SW 1271 (cell line): ENCODE measurements at places on chromosomes 12 and 14.

- DNase-seq: no peak
Measured at GRCh38 chr14:104917993-104918392, 6.7 kb upstream of the PLD4 start.

- DNase-seq: no peak
Measured at GRCh38 chr14:24576771-24577170, 721 bp upstream of the CTSG start.

GRCh38 chr12:48824905-48825304 is 6.6 kb downstream of the CACNB3 start:
- DNase-seq: no peak

DNA sequence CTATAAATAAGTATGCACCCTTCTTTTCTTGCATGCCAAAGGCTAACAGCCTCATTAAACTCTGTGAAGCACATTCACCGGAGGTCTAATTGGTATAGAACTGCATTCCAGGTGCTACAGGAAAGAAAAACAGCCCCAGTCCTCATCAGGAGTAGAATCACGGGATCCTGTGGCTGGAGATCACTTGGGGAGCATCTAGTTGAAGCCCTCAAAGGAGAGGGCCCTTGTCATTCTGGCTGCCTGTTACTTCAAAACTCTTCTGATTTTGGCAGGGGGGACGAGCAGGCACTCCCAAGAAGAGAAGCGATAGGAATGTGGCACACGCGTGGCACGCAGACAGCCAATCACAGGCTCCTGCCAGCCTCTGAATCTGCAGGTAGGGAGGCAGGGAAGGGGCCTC is 154.4 kb downstream of the TTC7B start:
- DNase-seq: no peak

GRCh38 chr14:57714487-57714931 is 151.4 kb downstream of the SLC35F4 start:
- DNase-seq: no peak

DNA sequence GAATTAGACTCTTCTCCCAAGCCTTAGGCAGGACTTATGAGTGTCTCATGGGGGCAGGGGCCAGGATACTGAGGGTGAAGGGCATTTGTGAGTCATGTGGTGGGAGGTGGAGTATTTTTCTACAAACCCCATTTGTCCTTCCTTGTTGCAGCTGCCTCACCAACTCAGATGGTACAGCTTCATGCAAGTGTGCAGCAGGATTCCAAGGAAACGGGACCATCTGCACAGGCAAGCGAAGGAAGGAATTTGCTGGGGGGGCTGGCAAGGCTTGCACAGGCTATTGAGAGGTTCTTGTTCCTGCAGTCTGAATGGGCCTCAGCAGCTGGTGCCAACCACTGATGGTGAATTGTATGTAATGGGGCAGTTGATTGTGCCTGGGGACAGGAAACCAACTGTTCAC is 125.1 kb downstream of the STAB2 start:
- DNase-seq: no peak

- no peak for DNase-seq
Measured at GRCh38 chr14:105867961-105868599, 341.7 kb downstream of the TMEM121 start.

- DNase-seq: no peak
Measured at GRCh38 chr12:31853977-31854376, 105.2 kb upstream of the RESF1 start.

GRCh38 chr12:56775638-56776037 is 12.5 kb downstream of the HSD17B6 start:
- DNase-seq: no peak

DNA sequence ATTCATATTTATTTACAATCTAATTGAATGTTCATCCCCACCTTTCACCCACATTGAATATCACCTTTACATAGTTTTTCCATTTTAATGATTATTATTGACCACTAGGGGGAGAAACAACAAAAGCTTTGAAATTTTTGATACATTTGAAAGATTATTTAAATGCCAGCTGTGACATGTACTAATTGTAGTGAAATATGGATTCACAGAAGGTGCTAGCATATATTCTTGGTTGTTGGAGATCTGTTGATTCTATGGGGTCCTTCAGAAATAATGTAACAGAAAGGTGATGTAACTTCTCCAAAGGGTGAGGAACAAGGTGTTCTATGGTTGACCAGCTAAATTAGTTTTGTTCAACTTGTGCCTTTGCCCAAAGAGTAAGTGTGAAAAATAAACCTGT is 22.4 kb upstream of the GPR33 start:
- no peak for DNase-seq

DNA sequence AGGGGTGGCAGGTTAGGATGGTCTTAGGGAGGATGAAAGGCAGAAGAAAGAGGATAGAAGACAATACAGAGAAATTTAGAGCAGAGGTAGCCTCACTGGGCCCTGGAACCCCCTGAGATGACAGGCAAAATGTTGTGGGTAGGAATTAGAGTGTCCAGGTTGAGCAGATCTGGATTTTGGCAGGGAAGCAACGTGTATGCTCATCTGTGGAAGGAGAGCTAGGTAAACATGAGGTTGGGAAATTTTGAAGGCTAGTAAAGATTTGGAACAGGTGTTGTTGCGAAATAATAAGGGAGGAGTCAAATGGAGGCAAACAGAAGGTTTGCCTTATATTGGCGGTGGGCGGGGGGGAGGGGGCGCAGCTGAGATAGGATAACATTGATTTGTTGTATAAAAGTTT is 5.3 kb downstream of the HSD17B6 start:
- no peak for DNase-seq

DNA sequence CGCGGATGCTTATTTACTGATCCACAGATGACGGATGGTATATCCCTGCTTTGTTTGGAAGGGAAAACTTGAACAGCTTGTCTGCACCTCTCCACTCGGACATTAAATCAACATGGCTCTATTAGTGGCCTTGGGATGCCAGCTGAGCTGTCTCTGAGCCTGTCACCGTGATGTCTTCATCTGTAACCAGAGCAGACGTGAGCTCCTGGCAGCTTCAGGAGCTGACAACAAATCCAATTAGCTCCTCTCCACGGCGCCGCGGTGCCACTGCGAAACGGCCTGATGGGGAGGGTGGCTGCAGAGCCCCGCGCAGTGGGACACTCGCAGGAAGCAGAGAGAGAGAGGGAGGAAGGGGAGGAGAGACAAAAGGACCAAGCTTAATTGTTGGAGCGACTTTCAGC is 112.3 kb downstream of the PAPOLA start:
- DNase-seq: no peak

DNA sequence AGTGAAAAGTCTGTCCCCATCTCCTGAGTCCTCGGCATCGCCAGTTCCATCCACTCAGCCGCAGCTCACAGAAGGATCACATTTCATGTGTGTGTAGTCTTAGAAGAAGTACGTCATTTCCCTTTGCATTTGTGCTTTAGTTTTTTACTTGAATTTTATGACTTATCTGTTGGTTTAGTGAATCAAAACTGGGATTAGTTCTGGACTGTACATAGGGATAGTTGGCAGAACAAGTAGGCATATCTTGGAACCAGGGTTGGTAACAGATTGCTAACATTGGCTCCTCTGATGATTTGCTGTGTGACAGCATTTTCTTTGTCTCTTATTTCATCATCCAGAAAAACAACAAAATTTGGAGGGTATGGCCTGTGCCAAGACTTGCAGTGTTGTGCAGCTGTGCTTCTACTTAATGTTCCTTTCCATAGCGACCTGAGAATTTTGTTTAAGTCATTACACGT is 69.6 kb upstream of the AEBP2 start:
- no peak for DNase-seq

DNA sequence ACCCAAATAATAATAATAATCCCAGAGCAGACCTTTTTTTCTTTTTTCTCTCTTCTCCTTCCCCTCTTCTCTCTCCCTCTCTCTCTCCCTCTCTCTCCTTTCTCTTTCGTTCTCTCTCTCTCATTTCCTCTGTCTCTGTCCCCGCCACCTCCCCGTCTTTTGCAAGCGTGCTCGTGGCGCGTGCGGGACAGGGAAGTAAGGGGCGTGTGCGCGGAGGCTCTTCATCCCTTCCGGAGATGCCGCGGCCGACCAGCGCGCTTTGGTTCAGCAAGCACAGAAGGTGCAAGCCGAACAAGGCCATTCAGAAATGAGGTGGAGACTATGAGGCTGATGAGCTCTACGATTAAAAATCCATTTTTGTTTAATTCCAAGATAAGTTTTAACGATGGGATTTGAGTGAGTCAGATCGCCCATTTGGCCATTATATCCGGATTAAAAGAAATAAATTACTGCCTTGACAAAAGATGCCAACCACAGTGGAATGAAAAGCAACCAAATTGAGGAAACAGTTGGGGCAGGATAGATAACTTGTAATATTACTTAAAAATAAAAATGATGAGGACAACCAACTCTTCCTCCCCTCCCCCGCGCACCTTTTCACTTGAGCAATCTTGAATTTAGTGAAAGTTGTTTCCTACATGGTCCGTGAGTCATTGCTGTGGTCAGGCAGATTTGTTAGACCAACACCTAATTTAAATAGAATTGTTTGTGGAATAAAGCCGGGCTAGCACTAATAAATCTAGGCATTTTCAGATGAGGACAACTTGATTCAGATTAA is 1.2 kb upstream of the AMIGO2 start:
- DNase-seq: peak; percentile 74

GRCh38 chr14:101184104-101184455 is 280.6 kb upstream of the RTL1 start:
- DNase-seq: no peak

GRCh38 chr12:77686760-77687159 is 143.9 kb upstream of the NAV3 start:
- DNase-seq: no peak

GRCh38 chr14:45181329-45181728 is 45.6 kb downstream of the FANCM start:
- no peak for DNase-seq

DNA sequence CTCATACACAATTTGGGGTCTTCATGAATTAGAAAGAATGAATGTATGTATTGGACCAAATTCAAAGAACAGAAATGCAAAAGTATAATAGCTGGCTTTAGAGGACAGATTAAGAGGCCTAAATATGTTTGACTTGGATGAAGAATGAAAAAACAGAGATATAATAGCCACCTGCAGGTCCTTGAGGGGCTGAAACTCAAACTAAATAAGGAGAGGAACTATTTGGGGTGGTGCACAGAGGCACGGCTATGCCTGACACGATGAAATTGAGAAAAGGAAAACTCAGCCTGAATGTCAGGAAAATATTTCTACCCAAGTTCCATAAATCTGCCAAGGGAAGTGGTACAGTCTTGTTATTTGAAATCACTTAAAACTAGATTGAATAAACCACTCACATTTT is 222.9 kb upstream of the DDHD1 start:
- no peak for DNase-seq

GRCh38 chr12:26030371-26030770 is 71.9 kb downstream of the RASSF8 start:
- DNase-seq: no peak

DNA sequence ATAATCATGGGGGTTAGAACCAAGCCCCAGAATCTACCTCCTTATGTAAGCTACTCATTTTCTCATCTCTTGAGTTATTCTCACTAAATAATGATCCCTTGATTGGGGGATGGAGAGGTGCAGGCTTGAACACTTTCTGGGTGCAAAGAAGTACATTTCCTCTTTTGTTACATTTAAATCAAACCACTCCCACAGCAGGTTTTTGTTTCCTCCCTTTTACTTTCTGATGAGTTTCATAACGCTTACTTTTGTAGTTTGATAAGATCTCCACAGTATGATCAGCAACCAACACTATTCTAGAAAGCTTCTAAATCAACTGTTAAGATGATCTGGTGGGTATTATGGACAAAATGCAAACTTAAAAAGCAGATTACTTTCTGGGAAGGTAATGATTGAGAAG is 20.5 kb downstream of the VCPKMT start:
- DNase-seq: no peak

- no peak for DNase-seq
Measured at GRCh38 chr14:91912035-91912434, 35.5 kb downstream of the FBLN5 start.

DNA sequence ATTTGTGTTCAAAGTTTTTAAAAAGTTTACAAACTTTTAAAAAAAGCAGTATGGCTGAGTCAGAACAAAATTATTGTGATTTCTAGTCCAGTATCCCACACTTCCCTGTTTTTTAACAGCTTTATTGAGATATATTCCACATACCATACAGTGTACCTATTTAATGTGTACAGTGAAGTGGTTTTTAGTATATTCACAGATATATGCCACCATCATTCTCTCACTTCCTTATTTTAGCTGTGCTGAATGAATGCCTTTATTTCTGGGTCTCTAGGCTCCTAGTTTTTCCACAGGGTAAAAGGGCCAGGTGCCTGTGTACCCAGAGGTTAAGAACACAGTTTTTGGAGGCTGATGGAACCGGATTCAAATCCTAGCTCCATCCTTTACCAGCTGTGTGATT is 58.9 kb upstream of the SRSF5 start:
- DNase-seq: no peak

DNA sequence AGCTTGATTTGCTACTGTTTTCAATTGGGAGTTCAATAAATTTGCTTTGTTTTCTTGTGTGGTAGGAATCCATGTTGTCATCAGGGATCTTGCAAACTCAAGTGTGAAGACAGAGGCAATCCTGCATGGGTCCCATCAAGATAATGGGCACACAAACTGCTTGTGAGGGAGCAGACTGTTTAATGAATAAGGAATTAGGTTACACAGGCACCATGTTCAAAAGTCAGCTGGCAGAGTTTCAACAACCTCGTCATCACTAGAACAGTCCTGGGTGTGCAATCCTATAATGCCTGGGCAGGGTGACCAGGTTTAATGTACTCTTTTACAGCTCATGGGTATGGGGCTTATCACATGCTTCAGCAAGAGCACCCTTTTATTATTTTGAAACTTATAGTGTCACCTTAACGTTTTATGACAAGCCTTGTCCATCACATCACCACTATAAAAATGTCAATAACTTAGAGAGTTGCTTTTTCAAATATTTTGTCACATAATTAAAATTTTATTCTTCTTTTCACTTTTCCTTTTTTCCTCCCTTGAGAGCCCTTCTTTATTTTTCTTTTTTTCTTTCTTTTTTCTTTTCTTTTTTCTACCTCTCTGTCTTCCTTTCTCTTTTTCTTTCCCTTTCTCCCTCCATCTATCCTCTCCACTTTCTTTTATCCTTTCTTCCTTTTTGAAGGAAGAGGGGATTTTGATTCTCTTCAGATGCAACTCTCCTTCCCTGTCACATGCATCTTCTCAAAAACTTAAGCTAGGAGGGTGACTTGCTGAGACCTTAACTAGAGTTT is 252.2 kb upstream of the ATP2B1 start:
- no peak for DNase-seq

- DNase-seq: no peak
Measured at GRCh38 chr12:130655881-130656280, 60.2 kb downstream of the RIMBP2 start.

GRCh38 chr14:41457393-41457792 is 149.3 kb upstream of the LRFN5 start:
- DNase-seq: no peak

DNA sequence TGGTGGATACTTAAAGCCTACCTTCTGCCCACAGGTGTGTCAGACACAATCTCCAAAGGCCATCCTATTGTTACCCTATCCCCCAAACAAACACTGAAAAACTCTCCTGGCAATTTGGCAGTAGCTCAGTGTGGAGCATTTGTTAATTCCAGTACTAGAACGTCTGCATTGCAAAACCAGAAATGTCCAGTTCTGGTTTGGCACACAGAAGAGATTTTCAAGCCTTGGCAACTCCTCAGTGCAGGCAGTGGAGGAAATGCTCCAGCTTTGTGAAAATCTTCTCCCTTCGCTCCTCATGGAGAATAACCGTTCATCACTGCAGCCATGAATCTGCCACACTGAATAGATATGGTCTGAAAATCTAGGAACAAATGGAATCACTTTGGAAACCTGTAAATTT is 5.3 kb upstream of the SOCS2 start:
- no peak for DNase-seq
